Erythroblast (primary cell): ENCODE measurements at places on chromosomes 3 and 15.

DNA sequence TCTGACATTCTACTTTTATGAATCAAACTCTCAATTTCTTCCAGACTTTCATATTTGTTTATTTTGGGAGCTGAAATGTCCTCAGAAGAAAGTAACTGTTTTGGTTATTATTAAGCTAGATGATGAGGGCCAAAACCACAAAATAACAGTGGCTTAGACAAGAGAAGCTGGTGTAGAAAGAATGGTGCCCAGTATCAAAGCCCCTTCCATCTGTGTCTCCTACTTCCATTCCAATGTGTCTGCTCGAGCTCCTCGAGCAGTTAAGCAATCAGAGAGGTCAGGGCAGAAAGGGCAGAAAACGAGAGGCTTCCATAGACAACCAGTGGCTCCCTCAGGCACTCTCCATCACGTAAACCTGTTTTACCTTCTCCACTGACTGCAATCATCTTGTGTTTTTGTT is 59.7 kb upstream of the MAGI1 start:
- DNase-seq = no peak

DNA sequence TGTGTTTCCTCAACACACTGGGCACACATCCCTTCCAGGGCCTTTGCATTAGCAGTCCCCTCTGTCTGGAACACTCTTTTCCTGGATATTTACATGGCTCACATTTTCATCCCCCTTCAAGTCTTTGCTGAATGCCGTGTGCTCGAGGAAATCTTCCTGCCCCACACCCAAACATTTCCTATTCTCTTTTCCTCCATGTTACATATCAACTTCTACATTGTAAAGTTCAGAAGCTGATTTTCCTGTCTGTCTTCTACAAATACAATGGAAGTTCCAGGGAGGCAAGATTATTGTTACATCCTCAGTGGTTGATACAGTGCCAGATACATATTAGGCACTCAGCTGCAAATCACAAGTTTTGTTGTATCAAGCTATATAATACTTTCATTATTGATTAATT is 4.1 kb downstream of the ACAD11 start:
- no peak for DNase-seq

DNA sequence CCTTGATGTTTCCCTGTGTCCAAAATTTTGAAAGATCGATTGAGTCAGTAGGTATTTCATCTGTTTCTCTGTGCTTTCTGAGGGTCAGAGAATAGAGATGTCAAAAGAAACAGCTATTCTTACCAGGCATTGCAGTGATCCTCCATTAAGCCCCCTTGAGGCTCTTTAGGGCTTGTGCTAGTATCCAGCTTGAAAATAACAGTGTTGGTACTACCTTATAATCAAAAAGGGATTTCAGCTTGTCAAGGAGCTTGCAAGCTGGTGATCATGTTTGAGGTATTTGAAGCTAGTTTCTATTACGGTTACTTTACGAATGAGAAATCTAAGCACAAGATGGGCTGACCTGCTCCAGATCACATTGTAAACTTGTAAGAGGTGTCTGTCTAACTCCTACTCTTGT is 103.4 kb downstream of the EDEM1 start:
- no peak for DNase-seq

GRCh38 chr3:50119786-50120185 is 31.1 kb downstream of the RBM5 start:
- DNase-seq = no peak

GRCh38 chr3:193301433-193301832 is 60.4 kb downstream of the PLAAT1 start:
- no peak for DNase-seq

GRCh38 chr15:85704720-85705429 is 89.8 kb downstream of the KLHL25 start:
- no peak for DNase-seq

DNA sequence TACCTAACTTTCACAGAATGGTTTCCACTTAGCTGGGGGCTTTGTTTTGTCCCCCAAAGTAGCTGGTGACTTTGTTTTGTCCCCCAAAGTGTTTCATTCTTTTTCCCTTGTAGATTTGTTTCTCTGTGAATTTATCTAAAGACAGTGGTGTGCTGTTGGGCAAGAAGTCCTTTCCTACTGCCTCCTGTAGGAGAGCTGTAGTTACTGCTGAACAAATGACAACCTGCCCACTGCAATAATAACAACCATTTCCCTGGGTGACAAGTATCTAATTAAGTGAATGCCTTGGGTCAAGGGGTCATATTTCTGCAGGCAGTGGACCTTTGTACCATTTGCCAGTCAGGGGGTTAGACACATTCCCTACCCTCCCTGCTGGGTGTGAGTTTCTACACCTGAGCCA is 125.4 kb upstream of the BFSP2 start:
- no peak for DNase-seq
